ENCODE measurements at places on chromosomes 2 and 18.
A peak's percentile ranks its signal among the peaks of the same experiment; 100 is the strongest.

DNA sequence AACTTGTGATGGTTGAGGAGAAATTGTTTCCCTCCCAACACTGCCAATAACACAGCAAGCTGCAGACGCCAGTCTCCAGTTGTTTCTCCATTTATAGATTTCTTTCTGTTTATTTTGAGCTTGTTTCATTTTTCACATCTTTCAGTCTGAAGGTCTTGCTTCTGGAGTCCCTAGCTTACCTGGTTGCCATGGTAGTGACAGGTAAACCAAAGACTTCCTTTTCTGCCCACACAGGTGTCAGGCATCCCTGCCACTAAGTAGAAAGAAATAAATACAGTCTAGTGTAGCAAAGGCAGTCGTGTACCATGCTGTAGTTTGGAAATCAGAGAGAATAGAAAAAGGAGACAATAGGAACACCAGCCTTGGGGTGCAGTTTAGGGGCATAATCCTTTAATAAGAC lies 82.8 kb downstream of the MARCHF4 start:
- no peak for DNase-seq

- peak; percentile 33 for DNase-seq
Measured at GRCh38 chr2:225282858-225283710, 116.4 kb upstream of the NYAP2 start.

GRCh38 chr2:131063501-131064283 lies 29.6 kb downstream of the FAM168B start:
- no peak for DNase-seq

- no peak for DNase-seq
Measured at GRCh38 chr2:161761160-161761559, 136.9 kb downstream of the SLC4A10 start.

GRCh38 chr2:97761192-97761591 lies 47.8 kb downstream of the ZAP70 start:
- DNase-seq, result peak; percentile 46

DNA sequence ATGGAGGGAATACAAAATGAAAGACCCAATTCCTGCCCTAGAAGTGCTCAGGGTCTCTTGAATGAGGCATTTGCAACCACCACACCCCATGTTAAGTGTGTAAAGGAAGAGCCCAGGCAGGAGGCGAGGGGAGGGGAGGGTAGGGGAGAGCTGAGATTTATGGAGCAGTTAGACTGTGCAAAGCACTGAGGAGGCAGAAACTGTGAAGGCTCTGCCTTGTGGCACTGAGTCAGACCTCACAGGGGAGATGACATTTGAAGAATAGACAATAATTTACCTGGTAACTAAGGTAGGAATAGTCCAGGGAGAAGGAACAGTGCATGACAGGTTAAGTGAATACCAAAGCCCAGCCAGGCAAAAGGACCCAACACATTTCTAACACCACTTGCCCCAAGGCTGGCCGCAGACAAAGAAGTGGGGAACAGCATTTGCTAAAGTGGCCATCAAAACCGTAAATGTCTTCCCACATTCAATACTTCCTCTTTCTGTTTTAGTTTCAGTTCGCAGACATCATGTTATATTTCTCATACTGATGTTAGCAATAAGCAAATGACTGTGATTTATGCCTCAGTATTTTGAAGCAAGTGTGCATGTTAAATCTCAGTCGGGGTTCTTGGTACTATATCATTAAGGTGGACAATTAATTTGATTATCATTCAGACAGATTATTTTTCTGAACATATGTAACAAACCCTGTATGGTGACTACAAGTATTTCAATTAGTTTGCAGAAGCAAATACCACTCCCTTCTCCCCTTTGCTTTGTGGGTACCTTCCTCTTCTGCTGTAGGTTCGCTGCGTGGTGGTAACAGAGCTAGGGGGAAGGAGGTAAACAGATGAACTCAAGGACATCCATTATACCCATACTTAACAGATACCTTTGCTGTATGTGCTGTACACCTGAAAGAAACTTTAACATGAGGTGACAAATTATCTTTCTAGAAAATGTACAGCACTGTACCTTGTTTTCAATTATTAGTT lies 27.5 kb downstream of the CDH20 start:
- DNase-seq, result no peak

GRCh38 chr2:153291718-153292117 lies 186.8 kb downstream of the RPRM start:
- DNase-seq, result no peak

- no peak for DNase-seq
Measured at GRCh38 chr18:7728297-7728696, 161.2 kb downstream of the PTPRM start.

- DNase-seq, result no peak
Measured at GRCh38 chr18:26656944-26657536, 108.7 kb upstream of the KCTD1 start.

DNA sequence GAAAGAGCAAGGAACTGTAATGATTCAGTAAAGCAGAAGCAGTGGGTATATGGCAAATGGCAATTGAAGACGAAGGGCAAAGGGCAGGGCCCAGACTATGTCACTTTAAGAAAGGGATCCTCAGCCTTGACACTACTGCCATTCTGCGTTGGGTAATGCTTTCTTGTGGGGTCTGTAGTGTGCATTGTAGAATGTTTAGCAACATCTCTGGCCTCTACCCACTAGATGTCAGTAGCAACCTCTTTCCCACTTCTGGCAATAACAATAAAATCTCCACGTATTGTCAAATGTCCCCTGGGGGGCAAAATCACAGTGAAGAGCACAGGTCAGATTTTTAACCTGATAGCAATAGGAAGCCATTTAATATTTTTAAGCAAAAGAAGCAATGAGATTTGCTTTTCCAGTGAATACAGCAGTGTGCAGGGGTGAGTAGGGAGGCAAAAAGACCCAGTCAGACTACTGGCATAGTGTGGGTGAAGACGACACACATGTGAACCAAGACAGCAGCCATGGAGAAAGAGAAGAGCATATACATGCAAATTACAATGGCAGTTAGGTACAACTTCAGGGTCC lies 209.5 kb downstream of the DYM start:
- DNase-seq, result no peak

- DNase-seq, result no peak
Measured at GRCh38 chr2:121099329-121100290, 185.4 kb downstream of the TFCP2L1 start.

- DNase-seq, result no peak
Measured at GRCh38 chr18:74387383-74387782, 69.7 kb downstream of the DIPK1C start.

DNA sequence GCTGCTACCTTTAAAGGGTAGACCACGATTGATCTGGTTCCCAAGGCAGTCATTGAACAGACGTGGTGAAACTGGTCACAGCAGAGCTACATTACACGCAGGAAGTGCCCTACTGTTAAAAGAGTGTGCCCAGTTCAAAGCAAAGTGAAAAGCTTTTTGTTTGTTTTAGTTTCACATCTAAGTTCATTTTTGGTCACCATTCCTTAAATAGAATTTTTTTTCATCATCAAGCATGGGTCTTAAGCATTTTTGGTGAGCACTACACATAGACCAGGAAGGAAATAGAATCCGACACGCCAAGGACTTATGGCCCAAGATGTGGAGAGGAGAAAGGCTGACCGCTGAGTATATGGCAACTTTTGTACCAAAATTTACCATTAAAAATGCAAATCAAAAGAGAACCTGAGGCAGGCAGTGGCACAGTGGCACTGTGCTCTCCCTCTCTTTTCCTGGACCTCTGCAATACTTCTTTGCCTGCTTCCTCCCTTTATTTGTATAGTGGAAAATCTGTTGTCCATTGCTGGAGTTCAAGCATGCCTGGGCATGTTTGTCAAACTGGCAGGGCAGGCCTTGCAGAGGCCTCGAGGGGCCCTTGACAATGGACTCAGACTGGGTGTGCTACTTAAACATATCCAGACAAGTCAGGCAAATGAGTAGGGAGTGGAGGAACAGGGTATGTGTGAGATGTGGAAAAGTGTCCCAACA lies 42.6 kb upstream of the HNRNPA3 start:
- DNase-seq, result no peak

- DNase-seq, result no peak
Measured at GRCh38 chr18:260547-260946, 7.3 kb downstream of the THOC1 start.

GRCh38 chr2:138496096-138496651 lies 5.4 kb upstream of the SPOPL start:
- DNase-seq, result no peak

DNA sequence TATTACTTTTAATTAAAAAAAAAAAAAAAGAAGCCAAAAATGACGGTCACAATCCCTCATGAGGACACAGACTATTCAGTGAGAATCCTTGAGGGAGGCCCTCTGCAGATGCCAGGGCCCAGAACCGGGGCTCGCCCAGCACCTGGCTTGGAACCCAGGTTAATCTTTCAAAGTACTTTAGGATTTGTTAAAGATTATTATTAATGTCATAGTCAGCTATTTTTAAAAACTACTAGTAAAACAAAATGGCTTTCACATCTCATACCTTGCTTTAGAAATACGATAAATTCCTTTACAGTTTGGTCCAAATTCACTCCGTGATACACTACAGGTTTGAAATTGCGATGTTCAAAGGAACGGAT lies 27.1 kb downstream of the C2orf76 start:
- DNase-seq, result no peak

GRCh38 chr2:197398913-197399312 lies 35.9 kb downstream of the SF3B1 start:
- DNase-seq, result no peak

- no peak for DNase-seq
Measured at GRCh38 chr2:19881908-19882265, 19.9 kb downstream of the TTC32 start.

GRCh38 chr2:127954857-127955256 lies 69.1 kb upstream of the AMMECR1L start:
- no peak for DNase-seq

- DNase-seq, result no peak
Measured at GRCh38 chr2:240640939-240641338, 15.7 kb downstream of the GPR35 start.

- DNase-seq, result no peak
Measured at GRCh38 chr2:7096726-7097352, 179.6 kb downstream of the RNF144A start.

- no peak for DNase-seq
Measured at GRCh38 chr18:10239103-10239502, 215.3 kb upstream of the APCDD1 start.

GRCh38 chr2:200687922-200688920 lies 102.4 kb downstream of the AOX1 start:
- DNase-seq, result no peak

GRCh38 chr2:191690327-191690726 lies 12.4 kb downstream of the NABP1 start:
- no peak for DNase-seq

- no peak for DNase-seq
Measured at GRCh38 chr2:103808814-103809213, 1045.1 kb upstream of the POU3F3 start.

GRCh38 chr2:158745067-158745865 lies 49.9 kb upstream of the DAPL1 start:
- peak; percentile 12 for DNase-seq

DNA sequence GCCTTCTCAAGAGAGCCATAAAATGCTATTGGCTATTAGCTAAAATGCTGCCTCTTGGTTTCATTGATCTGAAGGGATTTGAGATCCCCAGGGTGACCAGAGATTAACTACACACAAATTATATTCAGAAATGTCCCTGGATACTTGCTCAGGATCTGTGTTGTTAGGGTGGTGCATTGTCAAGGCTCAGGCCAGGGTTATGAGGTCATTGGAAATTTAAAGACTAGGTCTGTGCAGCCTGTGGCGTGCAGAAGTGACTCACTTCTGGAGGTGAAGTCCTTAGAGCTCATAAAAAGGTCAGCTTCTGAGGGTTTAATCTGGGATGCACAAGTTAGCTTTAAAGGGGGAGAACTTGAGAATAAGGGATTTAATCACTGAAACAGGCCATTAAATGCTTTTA lies 23.5 kb downstream of the LRRTM1 start:
- DNase-seq, result no peak

GRCh38 chr2:133993160-133993559 lies 260.7 kb upstream of the MGAT5 start:
- no peak for DNase-seq
